Kidney (tissue), 22 donors: ENCODE measurements at places on chromosomes 11 and 22.

DNA sequence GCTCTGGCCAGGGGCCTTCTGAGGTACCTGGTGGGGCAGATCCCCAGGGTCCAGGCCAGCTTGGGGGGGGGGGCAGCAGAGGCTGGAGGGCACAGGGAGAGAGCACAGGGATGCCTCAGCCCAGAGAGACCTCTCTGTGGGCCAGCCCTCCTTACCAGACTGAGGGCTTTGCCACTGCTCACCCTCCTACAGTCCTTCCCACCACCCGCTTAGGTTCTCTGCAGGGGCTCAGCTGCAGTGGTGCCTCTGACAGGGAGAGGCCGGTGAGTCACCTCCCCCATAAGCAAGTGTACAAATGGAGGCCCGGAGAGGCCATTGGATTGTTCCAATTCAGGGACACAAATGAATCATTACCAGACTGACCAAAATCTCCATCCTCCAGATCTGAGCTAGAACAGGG, 68.1 kb upstream of the LMO1 start:
- DNase-seq, result peak; percentile 55

GRCh38 chr11:63635762-63636465, 21.7 kb upstream of the PLAAT3 start:
- peak; percentile 77 for DNase-seq

- peak; percentile 33 for DNase-seq
Observed at GRCh38 chr11:2684581-2684980, 15.2 kb downstream of the KCNQ1OT1 start.

DNA sequence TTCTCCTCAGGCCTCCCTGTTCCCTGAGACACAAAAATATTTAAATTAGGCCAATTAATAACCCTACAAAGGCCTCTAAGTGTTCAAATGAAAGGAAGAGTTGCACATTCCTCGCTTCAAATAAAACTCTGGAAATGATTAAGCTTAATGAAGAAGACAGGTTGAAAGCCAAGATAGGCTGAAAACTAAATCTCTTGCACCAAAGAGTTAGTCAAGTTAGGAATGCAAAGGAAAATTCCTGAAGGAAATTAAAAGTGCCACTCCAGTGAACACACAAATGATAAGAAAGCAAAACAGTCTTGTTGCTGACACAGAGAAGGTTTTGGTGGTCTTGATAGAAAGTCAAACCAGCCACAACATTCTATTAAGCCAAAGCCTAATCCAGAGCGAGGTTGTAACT, 574.4 kb downstream of the OPCML start:
- DNase-seq, result no peak

GRCh38 chr11:13140028-13140870, 131.1 kb downstream of the RASSF10 start:
- peak; percentile 71 for DNase-seq

DNA sequence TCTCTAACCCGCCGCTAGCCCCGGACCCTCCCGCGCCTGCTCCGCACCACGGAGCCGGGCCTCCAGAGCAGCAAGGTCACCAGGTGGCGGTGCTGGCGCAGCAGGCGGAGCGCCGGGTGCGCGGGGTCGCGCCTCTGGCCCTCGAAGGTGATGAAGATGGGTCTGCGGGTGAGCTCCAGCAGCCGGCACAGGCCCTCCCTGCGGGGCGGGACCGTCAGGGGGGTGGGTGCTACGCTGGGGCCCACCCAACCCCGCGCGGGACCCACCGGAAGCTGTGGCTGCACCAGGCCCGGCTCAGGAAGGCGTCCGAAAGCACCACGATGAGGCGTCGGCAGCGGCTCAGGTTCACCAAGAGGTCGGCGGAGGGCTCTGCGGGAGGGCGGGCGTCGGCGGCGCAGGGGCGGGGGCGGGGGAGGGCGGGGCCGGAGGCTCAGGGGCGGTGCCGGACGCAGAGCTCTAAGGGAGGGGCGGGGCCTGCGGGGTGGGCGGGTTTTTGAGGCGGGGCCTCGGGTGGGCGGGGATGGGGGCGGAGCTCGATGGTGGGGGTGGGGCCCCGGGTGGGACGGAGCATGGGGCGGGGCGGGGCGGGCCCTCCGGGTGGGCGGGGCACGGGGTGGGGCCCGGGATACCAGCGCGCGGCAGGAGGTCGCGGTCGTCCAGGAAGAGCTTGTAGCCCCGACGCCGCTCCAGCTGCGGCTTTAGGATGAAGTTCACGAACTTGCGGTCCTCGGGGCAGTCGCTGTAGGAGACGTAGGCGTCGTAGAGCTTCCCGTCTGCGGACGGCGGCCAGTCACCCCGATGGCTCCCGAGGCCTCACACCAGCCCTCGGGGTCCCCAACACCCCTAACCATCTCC, 7.8 kb downstream of the SIGIRR start:
- peak; percentile 81 for DNase-seq

- DNase-seq, result no peak
Observed at GRCh38 chr11:113721462-113722066, 15.5 kb upstream of the TMPRSS5 start.

DNA sequence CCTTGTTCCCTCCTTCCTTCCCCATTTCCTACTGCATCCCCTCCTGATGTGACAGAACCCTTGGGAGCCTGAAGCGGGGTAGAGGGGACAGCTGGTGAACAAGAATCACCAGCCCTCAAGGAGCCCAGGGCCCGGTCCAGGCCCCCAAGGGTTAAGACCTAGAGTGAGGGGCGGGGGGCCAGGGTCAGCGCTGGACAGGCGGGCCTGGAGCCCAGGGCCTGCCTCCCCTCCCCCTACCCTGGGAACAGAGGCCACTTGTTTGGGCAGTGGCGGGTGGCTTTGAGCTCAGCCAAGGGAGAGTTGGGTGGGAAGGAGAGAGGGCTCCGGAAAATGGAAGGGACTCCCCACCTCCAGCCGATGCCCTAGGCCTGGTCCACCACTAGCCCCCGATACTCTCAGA, 2.1 kb downstream of the ARAP1 start:
- no peak for DNase-seq
